ENCODE measurements at places on chromosomes 12 and 14.

DNA sequence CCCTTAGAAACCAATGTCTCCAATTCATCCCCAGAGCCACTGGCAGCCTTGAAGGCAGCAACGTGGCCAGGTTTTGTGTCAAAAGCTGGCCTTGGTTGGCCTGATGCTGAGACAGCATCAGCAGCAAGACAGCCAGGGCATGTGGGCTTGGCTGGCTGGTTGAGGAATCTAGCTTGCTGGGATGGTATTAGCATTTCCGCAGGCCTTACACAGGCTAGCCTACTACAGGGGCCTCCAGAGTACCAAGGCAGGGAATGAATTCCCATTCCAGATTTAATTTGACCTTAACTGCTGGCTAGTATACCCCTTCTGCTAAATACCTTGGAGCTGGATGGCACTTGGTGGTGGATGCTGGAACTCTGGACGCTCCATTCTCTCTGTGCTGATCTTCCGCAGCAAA, 15.8 kb downstream of the NGDN start:
- no peak for DNase-seq

DNA sequence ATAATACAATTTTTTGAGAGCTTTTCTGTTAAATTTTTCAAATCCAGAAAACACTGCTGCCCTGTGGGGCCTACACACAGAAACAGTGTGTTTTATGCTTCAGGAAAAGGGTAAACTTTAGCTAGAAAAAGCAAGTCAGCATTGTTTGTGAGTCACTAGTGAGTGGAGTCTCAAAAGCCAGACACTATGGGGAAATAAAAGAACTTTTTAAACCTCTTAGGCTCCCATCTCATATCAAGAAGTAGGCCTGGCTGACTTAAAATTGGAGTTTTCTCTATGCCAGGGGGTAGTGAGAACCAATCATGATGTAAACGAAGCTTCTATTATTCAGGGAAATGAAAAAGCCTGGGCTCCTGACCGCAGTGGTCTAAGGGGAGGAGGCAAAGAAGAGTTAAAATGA, 12.6 kb downstream of the GPR65 start:
- no peak for DNase-seq

GRCh38 chr14:50875359-50876070, 3.7 kb downstream of the ABHD12B start:
- peak; percentile 32 for DNase-seq

DNA sequence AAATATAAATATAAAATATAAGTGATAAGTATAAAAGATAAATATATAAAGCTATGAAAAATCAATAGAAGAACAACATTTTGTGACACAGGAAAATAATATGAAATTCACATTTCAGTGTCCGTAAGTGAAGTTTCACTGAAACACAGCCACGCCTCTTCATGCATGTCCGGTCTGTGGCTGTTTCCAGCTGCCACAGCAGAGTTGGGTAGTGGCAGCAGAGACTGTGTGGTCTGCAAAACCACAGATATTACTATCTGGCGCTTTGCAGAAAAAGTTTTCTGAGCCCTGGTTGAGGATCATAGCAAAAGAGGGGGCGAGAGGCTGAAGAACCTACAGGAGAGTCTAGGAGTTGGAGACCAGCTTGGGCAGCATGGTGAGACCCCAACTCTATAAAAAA, 780 bp downstream of the SERPINA4 start:
- DNase-seq: no peak

DNA sequence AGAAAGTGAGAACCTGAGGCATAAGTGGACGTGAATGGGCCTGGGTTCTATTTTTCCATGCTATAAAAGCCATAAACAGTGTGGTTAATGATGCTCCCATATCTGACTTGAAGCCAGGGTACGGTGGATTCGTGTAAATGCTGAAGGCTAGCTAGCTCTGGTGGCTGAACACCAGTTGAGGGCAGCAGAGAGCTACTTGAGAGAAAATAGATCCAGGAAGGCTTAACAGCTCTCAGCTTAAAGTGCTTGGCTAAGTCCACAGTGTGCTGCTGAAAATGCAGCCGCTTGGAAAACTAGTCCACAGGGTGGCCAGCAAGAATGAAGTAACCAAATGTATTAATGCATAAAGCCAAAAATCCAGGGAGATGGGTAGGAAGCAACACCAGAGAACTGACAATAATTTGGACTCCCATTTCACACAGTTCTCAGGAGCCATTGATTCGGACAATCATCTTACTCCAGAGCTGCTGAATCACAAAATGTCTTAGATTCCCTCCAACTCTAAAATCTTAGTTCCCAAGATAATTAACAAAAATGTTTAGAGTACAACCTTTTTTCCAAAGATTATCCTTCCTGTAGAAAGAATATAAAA, 15.0 kb upstream of the FOXG1 start:
- peak; percentile 39 for DNase-seq

DNA sequence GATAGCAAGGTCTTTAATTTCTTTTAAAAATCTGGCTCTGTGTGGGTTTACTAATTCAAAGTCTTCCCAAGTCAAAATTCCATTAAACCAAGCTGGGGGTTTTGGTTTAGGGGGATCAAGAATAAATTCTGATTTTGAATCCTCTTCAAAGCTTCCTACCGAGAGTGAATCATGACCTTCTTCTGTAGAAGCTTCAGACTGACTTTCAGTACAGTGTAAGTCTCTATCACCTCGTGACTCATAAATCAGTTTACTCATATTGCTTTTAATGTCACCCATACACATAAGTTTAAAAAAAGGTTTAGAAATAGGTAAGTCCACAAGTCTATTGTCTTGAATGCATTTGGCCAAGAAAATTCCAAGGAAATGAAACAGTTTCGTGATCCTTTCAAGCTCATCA, 80.6 kb upstream of the STRN3 start:
- DNase-seq: peak; percentile 40

DNA sequence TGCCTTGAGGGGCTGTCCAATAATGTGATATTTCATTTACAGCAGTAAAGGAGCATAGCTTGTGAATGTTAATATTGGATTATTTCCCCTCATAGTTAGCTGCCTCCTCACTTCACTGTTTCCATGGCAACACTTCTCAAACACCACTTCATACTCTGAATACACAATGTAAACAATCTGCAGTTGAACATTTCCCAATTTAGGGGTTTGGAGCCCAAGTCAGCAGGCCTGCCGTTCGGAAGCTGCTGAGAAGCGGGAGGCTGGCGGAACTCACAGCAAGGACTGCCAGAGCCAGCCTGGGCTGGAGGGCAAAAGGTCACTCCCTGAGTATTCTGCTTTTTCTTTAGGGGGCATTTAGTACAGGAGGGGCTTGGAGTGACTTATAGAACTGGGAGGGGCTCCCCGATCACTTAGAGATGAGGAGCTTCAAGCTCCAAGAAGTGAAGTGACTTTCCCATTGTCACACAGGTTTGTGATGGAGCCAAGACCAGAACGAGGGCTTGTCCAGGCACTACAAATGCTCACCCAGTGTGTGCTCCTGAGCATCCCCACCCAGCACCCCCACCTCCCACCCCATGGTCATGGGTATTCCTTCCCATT, 12.1 kb upstream of the SLC24A4 start:
- DNase-seq: no peak

DNA sequence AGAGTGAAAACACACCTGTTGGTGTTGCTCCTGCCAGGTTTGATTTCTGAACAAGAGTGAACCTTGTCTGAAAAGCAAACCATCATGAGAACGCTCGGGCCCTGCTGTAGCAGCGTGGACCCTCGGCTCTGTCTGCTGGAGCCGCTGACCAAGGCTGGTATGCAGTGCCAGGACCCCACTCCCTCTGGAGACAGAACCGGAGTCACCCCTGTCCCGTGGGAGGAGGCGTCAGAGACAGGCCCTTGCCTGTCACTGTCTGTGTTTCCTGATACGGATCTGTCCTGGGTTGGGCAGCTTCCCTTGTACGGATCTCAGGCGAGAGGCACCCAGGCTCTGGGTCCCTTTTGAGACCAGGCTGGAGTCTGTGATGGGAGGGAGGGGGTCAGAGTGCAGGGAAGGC, 111.6 kb downstream of the ADGRD1 start:
- DNase-seq: no peak

DNA sequence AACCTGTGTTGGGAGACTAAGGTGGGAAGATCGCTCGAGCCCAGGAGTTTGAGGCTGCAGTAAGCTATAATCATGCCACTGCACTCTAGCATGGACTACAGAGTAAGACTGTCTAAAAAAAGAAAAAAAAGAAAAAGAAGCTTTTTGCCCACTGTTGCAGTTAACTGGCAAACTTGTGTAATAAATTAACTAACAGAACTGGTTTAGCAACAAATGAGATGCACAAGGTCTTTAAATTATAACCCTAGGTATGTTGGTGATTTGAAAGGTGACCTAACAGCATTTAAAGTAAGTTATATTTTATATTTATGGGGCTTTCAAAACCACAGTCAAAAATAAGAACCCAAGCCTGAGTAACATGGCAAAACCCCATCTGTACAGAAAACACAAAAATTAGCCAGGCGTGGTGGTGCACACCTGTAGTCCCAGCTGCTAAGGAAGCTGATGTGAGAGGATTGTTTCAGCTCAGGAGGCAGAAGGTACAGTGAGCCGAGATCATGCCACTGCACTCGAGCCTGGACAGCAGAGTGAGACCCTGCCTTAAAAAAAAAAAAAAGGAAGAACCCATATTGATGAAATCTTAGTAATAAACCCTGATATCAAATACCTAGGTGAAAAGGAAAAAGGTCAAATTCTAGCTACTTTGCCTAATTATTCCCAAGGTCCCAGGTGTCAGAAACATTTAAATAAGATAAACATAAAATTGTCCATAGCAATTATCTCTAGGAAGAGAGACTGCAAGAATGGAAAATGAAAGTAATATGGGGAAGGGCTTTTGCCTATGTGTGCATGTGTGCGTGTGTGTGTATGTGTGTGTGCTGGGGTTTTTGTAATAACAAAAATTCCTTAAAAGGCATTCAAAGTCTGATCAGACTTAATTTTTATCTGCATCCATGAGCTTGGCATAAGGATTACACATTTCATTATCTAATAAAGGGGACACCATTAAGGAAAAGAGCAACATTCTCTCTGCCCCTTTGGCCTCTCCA, 15.4 kb downstream of the SYNE2 start:
- no peak for DNase-seq

- DNase-seq: peak; percentile 29
These were observed 443.9 kb downstream of the TMEM132D start for GRCh38 chr12:129459886-129460285.

DNA sequence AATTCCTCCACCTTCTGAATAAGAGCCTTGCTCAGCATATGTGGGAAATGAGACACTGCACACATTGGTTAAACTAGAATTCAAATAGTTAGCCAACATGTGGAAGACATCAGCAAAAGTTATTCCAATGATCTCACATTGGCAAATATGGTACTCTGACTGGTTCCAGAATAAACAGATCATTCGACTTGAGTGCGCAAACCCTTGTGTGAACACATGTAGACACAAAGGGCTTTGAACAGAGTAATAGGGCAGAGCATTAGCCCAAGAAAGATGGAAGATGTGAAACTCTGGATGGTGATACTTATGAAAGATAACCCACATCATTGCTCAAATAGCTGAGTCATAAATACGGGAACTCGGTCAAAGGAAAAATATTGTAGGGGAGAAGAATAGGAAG, 1133.4 kb upstream of the SEL1L start:
- no peak for DNase-seq

DNA sequence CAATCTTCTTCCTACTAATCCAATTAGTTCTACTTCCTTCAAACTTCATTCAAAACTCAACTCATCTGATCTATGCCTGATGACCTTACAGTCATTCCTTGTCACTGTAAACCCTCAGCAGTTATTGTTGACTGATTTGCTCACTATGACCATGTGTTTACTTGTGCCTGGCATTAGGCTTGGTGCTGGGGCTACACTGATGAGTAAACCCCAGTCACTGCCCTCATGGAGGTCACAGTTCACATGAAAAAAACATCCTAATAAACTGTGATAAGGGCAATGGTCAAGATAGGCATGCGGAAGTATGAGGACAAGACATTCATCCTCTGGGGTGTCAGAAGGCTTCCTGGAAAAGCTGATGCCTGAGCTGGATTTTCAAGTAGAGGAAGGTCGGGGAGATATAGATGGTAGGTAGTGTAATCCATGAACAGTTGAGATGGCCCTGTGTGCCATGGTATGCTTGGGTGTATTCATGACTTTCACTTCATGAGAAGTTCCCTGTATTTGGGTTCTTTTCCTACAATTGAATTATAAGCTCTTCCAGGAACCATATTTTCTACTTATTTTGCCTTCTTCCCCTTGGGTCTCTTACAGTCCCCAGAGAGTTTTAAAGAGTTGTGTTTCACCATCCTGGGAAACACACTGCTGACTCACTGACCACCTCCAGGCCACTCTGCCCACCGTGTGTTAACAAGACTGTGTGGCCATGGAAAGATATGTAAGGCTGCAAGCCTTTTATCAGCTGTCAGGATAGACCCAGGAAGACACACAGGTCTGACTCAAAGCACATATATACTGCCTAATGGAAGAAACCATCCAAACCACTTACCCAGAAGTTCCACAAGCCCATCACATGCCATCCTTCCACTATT, 38.7 kb upstream of the DUSP6 start:
- DNase-seq: peak; percentile 85

DNA sequence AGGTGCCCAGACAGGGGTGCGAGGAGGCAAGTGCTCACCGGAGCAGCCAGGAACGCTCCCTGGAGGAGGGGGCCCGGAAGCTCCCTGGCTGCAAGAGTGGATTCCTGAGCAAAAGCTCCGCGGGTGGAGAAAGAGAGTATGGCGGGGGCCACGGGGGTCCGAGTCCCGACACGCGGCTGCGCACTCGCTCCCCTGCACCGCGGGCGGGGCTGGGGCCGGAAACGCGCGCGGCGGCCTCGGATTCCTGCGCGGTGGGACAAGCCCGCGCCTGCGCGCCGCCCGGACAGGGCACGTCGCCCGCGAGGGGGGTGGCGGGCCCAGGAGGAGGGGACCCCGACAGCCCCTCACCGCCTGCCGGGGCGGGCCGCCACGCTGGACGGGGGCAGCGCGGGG, 27.8 kb upstream of the GPR132 start:
- DNase-seq: peak; percentile 44

DNA sequence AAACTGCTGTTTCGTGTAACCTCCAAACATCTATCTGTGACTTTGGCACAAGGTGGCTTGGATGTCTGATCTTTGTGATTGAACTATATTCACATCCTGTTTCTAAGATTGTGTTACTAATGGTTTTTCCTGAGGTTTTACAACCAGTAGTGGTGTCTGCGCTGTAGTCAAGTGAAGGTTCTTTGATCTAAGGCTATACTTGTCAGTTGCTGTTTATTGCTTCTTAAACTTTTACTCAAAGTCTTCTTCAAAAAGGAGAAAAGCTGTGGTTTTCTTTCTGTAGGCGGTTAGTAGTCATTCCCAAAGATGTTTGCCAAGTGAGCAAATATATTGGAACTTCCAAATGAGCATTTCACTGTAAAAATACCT, 12.3 kb upstream of the CALM1 start:
- peak; percentile 76 for DNase-seq

- DNase-seq: peak; percentile 47
These were observed 21.4 kb upstream of the CMKLR1 start for GRCh38 chr12:108360487-108360886.

GRCh38 chr12:105092336-105092735, 8.1 kb upstream of the ALDH1L2 start:
- DNase-seq: no peak

All from astrocyte (in vitro differentiated cells and primary cell).